Activated T-cell treated with anti-CD3 and anti-CD28 coated beads, Interleukin-2, amount 50 U/mL, for 24 hours (primary cell): ENCODE measurements at places on chromosomes 1 and 21.

- no peak for DNase-seq
Observed at GRCh38 chr1:100543640-100544039, 5.7 kb downstream of the GPR88 start.

GRCh38 chr21:35643176-35643575 is 417.1 kb downstream of the SETD4 start:
- no peak for DNase-seq

DNA sequence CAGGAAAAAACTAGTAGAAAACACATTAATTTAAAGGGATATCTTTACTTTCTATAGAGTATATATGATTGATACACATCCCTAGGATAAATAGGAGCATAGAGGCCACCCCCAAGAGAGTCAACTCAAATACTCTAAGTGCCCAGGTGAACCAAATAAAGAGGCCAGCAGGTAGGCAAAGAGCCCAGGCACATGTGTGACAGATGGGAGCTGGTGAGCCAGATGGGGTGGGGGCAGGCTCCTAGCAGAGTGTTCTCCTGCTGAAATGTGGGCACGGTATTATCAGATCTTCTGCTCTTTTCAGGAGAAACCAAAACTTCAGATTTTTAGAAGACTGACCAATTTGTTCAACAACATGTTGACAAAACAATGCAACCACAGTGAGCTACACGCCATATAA is 333.4 kb upstream of the PKN2 start:
- DNase-seq = no peak

- DNase-seq = no peak
Observed at GRCh38 chr1:5731110-5731423, 261.2 kb downstream of the NPHP4 start.

GRCh38 chr1:209607795-209608178 is 24.3 kb downstream of the CAMK1G start:
- no peak for DNase-seq

- DNase-seq = no peak
Observed at GRCh38 chr1:234584926-234585325, 25.1 kb downstream of the IRF2BP2 start.

DNA sequence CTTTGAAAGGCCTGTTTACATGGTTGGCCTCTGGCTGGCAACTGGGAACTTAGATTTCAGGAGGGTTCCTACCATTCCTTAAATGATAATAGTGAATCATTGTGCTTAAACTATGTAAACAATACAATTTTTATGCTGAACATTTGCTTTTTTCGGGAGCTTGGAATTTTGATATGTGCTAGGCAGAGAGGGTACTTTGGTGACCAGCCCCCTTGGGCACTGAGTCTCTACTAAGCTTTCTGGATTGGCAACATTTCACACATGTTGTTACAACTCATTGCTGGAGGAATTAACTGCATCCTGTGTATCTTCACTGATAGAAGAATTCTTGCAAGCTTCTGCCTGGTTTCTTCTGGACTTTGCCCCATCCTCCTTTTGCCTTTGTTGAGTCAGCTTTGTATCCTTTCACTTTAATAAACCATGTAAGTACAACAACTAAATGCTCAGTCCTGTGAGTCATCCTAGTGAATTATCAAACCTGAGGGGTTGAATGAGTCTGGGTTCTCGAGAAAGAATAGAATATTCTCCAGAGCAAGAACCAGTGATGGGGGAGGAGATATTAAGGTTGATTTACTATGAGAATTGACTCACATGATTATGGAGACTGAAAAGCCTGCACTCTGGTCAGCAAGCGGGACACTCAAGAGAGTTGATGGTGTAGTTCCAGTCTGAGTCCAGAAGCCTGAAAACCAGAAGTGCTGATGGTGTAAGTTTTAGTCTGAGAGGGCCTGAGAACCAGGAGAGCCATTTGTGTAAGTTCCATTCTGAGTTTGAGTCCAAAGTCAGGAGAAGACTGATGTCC is 3.1 kb upstream of the SLC16A4 start:
- DNase-seq = no peak

- no peak for DNase-seq
Observed at GRCh38 chr1:171743081-171743870, 1.4 kb upstream of the VAMP4 start.

GRCh38 chr1:10048601-10049000 is 15.8 kb downstream of the UBE4B start:
- no peak for DNase-seq

- no peak for DNase-seq
Observed at GRCh38 chr1:33220676-33221384, 35.5 kb upstream of the ZNF362 start.

- DNase-seq = no peak
Observed at GRCh38 chr1:198086051-198086745, 70.6 kb upstream of the NEK7 start.

- DNase-seq = no peak
Observed at GRCh38 chr1:30467101-30467500, 256.3 kb downstream of the MATN1 start.

GRCh38 chr21:33402001-33402979 is 923 bp upstream of the IFNGR2 start:
- peak; percentile 54 for DNase-seq

DNA sequence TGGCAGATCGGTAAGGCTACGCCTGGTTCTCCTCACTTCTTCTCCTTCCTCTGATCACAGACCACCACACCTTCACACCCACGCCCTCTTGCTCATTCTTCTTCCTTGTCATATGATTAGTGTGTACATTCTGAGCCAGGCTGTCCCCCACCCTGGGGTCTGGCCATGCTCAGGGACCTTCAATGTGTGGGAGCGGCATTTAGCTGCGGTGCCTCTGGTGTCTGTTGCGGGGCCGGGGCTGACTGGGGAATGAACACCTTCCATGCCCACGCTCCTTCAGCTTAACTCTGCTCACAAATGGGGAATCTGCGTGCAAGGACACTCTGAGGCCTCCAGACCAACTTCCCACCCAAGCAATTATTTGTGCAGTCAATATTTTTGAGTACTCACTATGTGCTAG is 29.4 kb downstream of the QSOX1 start:
- no peak for DNase-seq

- DNase-seq = peak; percentile 18
Observed at GRCh38 chr21:42343556-42343955, 7.2 kb downstream of the TFF2 start.

GRCh38 chr1:214568328-214568727 is 16.9 kb upstream of the PTPN14 start:
- no peak for DNase-seq
